Mesothelial cell of epicardium (in vitro differentiated cells): ENCODE measurements at places on chromosomes 16 and 17. TPM values are rescaled to one million over a fixed set of nuclear protein-coding genes. Genes with fewer than 3 reads are reported as not detected.

GRCh38 chr16:89315791-89316581 is 98.5 kb downstream of the ZNF778 start:
- no peak for DNase-seq

- DNase-seq: no peak
These were observed 114.7 kb downstream of the AMFR start for GRCh38 chr16:56310690-56311089.

- no peak for DNase-seq
These were observed 95.0 kb upstream of the RCVRN start for GRCh38 chr17:9999919-10000695.

Gene CRISPLD2
- total RNA-seq: 72.4 to 83.0 TPM (median 80.1 TPM) in 3 replicates

DNA sequence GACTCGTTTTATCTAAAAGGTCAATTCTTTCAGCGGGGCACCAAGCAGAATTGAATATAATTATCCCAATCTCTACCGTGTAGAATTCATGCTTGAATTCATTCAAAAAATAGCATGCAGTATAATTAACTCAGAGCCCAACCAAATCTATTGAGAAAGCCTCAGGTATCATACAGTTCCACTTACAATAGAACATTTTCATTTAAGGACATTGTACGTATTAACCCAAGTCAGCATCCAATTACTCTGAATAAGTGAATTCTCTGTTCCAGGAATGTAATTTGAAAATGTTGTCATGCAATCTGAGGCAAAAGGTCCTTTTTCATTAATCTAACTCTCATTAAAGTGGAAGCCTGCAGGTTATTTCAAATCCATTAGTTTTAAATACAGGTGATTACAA is 78.5 kb downstream of the SALL1 start:
- DNase-seq: no peak

DNA sequence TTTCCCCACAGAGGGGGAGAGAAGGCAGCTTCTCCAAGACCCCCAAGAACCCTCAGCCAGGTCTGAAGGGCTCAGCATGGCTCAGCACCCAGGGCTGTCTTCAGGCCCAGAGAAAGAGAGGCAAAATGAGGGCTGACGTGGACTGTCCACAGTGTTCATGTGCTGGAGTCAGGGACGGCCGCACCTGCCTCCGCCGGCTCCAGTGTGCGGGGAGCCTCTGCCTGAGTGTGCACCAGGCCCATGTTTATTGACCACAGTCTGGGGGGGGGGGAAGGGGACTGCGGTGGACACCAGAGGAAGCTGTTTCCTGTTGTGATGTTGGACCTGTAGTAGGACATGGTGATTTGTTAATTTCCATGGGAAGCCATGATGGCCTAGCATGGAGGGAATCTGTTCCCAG is 6.9 kb downstream of the MRM1 start:
- no peak for DNase-seq

DNA sequence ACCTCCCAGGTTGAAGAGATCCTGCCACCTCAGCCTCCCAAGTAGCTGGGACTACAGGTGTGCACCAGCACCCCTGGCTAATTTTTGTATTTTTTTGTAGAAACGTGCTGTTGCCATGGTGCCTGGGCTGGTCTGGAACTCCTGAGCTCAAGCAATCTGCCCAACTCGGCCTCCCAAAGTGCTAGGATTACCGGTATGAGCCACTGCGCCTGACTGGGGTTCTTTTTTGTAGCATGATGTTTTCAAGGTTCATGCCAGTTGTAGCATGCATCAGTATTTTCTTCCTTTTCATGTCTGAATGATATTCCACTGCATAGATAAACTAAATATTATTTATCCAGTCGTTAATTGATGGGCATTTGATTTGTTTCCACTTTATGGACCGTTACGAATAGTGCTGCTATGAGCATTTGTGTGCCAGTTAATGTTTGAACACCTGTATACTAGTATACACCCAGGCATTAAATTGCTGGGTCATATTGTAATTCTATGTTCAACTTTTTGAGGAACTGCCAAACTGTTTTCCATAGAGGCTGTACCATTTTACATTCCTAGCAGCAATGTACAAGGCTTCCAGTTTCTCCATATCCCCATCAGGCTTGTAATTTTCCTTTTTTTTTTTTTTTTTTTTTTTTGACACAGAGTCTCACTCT is 24.8 kb upstream of the CEP20 start:
- DNase-seq: no peak

DNA sequence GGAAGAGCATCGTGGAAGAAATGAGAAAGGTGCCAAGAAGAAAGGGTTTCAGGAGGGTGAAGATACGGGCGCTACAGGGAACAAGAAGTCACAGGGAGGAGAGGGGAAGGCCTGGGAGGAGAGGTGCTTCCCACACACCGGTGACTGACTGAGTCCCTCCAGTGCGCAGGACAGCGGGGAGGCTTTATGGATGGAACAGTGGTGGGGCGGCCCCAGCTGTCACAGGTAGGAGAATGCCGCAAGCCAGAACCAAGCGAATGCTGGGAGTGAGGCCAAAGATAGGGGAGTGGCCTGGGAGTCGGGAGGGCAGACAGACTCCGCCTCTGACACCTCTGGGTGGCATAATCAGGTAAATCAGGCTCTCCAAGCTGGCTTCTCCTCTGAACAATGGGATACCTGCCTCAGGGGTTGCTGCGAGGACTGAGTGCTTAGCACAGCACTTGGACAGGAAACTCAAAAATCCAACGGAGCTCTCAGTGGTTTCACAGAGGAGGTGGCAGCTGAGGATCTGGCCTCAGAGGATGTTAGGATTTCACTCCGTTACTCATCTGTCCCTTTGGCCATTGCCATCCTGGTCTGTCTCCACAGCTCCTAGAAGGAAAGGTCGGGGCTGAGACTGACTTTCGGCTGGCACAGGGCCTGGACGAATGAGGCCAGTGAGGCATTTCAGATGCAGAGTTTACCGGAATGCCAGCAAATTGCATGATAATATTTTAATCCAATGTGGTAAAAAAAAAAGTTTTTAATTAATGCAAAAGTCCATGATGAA is 717 bp upstream of the CNP start:
- DNase-seq: no peak

Gene CTRB1
- not detected in 3 replicates for total RNA-seq

DNA sequence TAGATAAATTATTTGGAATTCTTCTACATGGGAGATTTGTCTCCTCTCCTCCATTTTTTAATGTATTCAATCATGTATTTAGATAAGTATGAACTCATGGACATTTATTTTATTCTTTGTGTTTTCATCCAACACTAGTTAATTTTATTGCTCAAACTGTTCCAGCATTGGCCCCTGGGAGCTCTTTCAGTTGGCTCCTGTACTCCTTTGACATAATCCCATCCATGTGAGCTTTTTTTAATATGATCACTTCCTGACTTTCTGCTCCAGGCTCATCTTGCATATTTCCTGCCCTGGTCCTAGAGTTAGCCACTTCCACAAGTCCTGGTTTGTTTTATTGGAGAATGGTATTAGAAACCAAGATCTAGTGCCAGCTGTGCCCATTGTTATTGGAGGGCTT is 419.0 kb upstream of the CDH11 start:
- no peak for DNase-seq

DNA sequence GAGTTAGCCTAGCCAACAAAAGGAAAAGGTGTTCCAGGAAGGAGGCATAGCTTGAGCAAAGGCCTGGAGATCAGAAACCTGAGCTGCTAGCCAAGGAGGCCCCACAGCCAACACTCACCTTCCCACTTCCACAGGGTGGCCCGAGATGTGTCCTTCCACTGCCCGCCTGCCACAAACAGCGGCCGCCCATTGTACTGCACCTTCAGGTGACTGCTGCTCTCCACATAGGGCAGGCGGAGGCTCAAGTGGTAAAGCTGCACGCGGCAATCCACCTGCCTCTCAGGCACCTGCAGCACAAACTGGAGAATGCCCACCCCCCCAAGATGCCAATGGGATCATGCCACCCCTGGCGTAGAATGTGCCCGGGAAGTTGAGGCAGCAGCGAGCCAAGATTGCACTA is 111.5 kb downstream of the RMI2 start:
- DNase-seq: no peak

Gene TMEM88
- total RNA-seq: 12.3 to 15.4 TPM (median 15.2 TPM) in 3 replicates

Gene PTX4
- not detected in 3 replicates for total RNA-seq

Gene EIF3C
- 660 to 710 TPM (median 685 TPM) in 3 replicates for total RNA-seq
